ENCODE measurements at places on chromosomes 13 and 19. TPM values are rescaled to one million over a fixed set of nuclear protein-coding genes. Genes with fewer than 3 reads are reported as not detected.

GRCh38 chr13:89694451-89694850, 1653.0 kb upstream of the MIR17HG start:
- no peak for DNase-seq

DNA sequence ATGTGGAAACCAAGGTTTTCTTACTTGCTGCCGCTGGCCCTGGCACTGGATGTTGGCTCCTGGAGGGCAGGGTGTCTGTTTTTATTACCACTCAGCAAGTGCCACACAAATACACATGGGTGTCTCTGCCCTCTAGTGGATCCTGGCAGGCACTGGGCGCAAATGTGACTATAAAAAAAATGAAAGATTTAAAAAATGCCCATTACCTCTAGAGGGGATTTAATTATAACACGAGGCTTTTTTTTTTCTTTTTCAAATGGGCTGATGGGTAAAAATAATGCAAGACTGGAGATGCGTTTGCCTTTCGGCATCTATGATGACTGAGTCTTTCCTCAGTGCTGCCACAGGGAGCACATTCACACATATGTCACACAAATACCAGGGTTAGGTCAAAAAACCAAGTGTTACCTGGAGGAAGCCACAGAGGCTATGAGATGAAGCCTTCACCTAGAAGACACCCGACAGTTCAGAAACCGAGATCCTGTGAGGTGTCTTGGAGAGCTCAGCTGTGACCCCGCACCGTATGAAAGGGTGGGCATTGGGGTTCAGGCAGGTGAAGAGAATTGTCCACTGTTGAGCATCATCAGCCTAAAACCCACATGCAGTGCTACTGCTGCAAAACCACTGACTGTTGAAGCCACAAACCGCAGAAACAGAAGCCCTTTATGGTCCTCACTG, 25.7 kb downstream of the CHAMP1 start:
- peak; percentile 57 for DNase-seq

DNA sequence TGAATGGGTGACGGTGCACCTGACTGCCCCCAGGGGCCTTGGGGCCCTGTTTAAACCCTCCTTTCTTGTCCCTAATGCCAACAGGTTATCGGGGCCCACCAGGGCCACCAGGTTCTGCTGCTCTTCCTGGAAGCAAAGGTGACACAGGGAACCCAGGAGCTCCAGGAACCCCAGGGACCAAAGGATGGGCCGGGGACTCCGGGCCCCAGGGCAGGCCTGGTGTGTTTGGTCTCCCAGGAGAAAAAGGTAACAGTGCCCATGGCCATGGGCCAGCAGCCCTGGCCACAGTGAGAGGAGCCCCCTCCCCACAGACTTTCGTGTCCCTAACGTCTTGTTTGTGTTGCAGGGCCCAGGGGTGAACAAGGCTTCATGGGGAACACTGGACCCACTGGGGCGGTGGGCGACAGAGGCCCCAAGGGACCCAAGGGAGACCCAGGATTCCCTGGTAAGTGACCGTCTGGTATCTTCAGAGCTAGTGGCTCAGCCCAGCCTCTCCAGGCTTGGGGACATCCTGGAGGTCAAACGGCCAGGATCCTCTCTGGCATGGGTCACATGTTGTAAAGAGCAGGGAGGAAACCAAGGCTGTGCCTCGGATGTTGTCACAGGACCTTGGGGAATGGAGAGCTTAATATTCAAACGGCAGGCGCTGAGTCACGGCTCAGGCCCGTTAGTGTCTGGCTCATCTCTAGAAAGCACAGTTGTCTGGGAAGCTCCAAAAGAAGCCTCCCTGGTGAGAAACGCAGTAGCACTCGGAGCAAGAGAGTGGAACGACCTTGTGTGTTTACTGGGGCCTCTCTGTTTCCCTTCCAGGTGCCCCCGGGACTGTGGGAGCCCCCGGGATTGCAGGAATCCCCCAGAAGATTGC, 58.3 kb downstream of the RAB20 start:
- DNase-seq: peak; percentile 44

- DNase-seq: no peak
Observed at GRCh38 chr19:6835501-6835900, 51.9 kb upstream of the ADGRE1 start.

The YJEFN3 gene
- 0.62 TPM for total RNA-seq

- DNase-seq: no peak
Observed at GRCh38 chr19:10422846-10423245, 2.5 kb downstream of the PDE4A start.

The PEX11G gene
- total RNA-seq: 6.7 TPM
